ENCODE measurements at places on chromosomes 12 and 14.

DNA sequence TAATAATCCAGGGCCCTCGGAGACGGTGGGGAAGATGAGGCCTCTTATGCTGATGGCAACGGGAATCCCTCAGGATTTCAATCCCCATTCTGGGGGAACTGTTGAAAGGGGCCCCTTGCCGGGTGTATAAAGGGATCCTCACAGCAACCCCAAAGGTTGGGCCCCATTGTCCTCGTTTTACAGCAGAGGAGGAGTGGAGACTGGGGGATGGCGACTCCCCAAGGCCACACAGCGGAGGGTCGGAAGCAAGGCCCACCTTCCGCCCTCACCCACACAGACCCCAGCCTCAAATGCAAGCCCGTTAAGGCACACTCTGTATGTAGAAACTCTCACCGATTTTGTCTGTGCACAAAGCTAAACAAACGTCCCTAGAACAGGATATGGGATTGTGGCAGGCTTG lies 327.9 kb upstream of the DIO3 start:
- DNase-seq = no peak

GRCh38 chr12:124392667-124393413 lies 97.9 kb downstream of the RFLNA start:
- DNase-seq = peak; percentile 76

DNA sequence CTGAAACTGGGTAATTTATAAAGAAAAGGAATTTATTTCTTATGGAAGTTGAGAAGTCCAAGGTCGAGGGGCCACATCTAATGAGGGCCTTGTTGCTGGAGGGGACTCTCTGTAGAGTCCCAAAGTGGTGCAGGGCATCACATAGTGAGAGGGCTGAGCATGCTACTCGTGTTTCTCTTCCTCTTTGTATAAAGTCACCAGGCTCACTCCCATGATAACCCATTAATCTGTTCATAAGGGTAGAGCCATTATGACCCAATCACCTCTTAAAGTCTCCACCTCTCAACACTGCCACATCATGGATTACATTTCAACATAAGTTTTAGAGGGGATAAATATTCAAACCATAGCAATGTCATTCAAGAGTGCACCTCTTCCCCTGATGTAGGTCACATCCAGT lies 79.1 kb upstream of the ATP2B1 start:
- DNase-seq = no peak

DNA sequence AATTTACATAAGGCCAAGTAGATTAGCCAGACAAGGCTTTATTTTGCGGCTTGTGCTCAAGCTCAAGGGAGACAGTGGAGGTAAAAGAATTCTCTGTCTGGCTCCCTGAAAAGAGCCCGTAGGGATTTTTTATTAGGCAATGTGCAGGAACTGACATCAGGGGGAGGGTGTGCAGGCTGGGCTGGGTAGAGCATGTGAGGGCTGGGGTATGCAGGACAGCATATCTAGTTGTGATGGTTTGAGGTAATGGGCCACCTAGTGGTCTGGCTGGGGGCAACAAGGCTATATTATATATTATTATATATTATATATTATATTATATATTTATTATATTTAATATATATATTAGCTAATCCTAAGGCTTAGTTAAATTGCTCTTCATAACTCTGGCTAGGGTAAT lies 102.1 kb downstream of the TMEM117 start:
- peak; percentile 69 for DNase-seq

- DNase-seq = no peak
Observed at GRCh38 chr12:72209086-72209485, 63.1 kb upstream of the TRHDE start.

DNA sequence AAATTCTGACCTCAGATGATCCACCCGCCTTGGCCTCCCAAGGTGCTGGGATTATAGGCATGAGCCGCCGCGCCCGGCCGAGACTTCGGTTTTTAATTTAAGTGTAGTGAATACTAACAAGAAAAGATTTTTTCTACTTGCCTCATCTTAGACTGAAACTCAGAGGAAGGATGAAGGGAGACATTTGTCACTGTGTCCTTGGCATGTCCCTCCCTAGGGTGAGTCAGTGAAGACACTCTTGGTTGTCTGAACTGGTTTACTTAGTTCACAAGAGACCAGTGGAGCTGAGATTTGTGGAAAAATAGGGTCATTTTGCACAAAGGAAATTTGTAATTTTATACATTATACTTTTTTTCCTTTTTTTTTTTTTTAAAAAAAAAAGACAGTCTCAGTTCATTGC lies 13.5 kb downstream of the C12orf71 start:
- no peak for DNase-seq

DNA sequence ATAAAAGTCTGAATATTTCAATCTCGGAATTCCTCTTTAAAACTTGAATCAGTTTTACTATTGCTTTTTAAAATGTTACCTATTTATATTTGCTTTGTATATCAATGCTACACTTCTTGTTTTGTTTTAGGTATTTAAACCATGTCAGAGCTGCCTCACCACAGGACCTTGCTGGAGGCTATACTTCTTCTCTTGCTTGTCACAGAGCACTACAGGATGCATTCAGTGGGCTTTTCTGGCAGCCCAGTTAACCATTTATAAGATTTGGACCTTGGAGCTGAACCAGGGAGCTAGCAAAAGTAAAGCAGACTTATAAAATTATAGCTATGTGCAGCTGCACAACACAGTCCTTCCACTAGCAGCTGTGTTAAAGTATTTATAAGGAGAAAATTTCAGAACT lies 12.8 kb downstream of the TRMT5 start:
- no peak for DNase-seq

DNA sequence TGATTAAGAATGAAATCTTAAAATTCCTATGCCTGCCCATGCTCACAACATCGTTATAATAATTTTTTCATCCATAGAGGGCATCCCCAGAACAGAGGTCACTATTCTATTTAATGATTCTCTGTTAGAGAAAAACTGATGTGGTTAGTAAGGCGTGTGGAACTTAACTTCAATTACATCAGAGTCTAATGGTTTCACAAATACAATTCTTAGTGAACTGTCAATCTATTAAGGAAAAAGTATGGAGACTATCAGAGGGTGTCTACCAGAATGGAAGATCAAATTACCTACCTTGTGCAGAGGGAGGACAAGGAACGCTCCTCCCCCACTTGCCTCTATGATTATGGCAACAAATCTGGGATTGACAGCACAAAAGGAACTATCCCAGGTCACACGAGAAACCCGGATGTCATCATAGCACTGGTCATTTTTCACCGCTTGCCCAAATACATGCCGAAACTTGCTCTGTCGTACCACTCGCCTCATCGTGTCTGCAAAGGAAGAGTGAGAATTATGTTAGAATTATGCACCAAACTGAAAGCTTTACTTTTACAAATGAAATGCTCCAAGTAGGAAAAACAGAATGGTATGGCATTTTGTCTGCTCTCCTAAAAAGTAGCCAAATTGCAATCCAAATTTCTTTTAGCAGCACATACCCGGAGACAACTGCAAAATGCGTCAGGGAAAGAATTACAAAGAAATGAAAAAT lies 30.3 kb downstream of the CORO1C start:
- no peak for DNase-seq

DNA sequence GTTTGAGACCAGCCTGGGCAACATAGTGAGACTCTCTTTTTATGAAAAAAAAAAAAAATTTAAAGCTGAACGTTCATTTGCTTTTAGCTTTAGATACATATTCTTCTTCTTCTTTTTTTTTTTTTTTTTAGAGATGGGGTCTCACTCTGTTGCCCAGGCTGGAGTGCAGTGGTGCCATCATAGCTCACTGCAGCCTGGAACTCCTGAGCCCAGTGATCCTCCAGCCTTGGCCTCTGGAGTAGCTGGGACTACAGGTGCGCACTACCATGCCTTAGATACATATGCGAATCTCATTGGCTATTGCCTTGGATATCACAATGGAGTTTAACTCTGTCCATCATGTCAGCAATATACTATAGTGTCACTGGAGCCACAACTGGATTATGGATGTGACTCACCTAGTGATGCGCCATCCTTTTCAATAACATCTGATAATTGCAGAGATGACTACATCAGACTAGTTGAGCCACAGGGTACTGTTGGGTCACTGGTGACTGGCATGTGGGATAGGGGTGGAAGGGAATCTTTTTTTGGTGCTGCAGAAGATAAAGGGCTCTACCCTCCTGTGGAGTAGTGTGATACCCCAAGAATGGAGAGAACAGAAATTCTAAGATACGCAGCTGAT lies 2.7 kb upstream of the ADIPOR2 start:
- DNase-seq = no peak

- no peak for DNase-seq
Observed at GRCh38 chr12:47314996-47315395, 235.2 kb upstream of the AMIGO2 start.

GRCh38 chr12:1834186-1834925 lies 14.0 kb downstream of the LRTM2 start:
- no peak for DNase-seq

- no peak for DNase-seq
Observed at GRCh38 chr12:41681898-41682297, 462.8 kb downstream of the GXYLT1 start.

GRCh38 chr12:96193725-96194575 lies at the start of gene ELK3:
ELK3 (plus strand) TSS chr12:96194375.
- peak; percentile 58 for DNase-seq

GRCh38 chr14:94103554-94104150 lies 6.9 kb upstream of the IFI27 start:
- no peak for DNase-seq

GRCh38 chr12:81492131-81492720 lies 266.9 kb downstream of the PPFIA2 start:
- peak; percentile 9 for DNase-seq

DNA sequence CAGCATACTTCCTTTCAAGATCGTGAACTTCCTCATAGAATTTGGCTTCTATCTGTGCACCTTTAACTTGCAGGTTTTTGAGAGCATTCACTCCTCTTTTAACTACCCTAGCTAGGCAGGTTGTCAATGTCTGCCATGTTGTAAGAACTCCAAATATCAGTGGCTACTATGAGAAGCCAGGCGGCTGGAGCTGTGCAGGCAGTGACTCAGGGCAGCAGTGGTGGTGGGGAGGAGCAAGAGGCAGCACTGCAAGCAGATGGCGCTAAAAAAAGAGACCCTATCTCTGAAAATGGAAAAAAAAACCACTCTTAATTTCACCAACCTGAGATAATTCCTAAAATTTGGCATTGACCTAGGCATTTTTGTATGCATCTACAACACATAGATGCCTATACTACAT lies 28.5 kb downstream of the YARS2 start:
- DNase-seq = no peak

DNA sequence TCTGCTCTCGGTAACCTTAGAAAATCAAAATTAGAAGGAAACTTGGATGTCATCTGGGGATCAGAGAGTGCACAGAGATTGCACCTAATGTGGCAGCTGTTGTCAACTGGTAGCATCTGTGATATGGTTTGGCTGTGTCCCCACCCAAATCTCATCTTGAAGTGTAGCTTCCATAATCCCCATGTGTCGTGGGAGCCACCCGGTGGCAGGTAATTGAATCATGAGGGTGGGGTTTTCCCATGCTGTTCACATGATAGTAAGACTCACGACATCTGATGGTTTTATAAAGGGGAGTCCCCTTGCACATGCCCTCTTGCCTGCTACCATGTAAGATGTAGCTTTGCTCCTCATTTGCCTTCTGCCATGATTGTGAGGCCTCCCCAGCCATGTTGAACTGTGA lies 127.7 kb upstream of the SRRM4 start:
- no peak for DNase-seq

DNA sequence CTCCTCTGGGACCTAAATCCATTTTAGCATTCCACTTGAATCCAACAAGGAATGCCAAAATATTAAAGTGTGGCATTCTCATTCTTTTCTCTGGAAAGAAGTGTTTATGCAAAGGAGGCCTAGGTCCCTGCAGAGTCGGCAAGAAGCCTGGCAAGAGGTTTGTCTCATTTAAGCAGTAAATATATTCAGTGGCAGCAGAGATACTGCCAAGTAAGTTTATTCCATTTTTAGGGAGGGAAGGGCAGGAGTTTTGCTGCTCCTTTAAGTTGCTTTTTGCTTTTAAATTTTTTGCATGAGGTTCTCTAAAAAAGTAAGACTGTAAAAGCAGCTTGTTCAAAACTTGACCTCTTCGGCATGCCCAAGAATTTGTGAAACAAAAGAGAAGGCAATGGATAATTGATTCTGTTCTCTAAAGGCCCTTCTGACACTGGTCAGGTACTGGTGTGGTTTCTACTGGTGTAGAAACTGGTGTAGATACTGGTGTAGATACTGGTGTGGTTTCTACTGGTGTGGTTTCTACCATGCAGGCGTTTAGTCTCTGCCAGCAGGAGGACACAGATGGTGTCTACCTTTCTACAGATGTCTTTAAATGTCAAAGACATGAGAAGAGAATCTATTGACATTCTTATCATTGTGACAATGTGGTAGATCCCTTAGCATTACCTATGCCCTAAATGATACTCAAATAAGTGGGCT lies 107.3 kb downstream of the SAMD4A start:
- no peak for DNase-seq

DNA sequence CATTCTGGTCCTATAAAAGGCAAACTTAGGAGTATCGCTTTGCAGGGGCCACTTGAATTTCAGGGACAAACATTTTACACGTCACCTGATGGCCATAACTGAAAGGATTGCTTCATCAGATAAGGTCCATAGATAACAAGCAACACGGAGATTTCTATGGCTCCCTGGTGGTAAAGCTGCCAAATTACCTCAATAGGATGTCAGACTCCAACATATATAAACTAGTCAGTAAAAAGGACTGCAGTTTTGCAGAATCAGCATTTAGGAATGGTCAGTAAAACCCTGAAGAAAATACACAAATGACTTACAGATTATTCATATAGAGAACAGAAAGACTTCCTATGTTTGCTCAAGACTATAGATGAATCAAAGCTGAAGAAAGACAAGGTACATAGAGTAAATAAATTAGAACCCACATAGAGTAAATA lies 66.1 kb upstream of the GRIP1 start:
- DNase-seq = no peak

- DNase-seq = no peak
Observed at GRCh38 chr12:55708695-55709233, 1.1 kb upstream of the ITGA7 start.

GRCh38 chr12:62604373-62604772 lies 137.7 kb downstream of the MON2 start:
- no peak for DNase-seq

DNA sequence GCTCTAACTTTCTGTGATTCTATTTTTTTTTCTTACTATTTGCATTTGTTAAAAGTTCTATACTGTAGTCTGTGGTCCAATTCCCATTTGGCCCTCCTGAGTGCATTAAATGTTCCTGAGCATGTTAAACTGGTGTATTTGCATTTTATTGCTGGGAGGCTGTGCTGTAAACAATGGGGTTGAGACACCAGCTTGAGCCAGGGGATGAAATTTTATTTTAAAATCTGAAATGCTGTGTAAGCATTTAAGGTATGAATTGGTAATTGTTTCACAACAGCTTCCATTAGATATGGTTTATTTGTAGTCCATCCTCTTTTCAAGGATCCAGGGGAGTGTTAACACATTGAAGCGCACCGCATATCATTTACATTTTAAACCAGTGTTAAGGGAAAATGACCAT lies 89.9 kb upstream of the RFX4 start:
- no peak for DNase-seq
